Type B pancreatic cell (in vitro differentiated cells): ENCODE measurements at places on chromosomes 7 and 10. TPM values are rescaled to one million over a fixed set of nuclear protein-coding genes. Genes with fewer than 3 reads are reported as not detected.

Gene GRM3
- total RNA-seq: 0.46 and 0.79 TPM in 2 replicates

Gene LAMB1
- total RNA-seq: 141 and 226 TPM in 2 replicates

Gene SPDYE8
- not detected in 2 replicates for total RNA-seq

Gene RBP4
- 30.3 and 54.3 TPM in 2 replicates for total RNA-seq

Gene C10orf143
- total RNA-seq: 1.8 and 3.0 TPM in 2 replicates

Gene CCDC6
- total RNA-seq: 55.4 and 75.1 TPM in 2 replicates

Gene LRRD1
- total RNA-seq: 0.19 TPM in 1 of 2 replicates, not detected in the other

Gene PRSS37
- total RNA-seq: not detected in 2 replicates

Gene ERVW-1
- 0.12 and 1.2 TPM in 2 replicates for total RNA-seq

Gene COL28A1
- 0.76 and 3.3 TPM in 2 replicates for total RNA-seq

Gene RHBDD2
- 73.5 and 75.1 TPM in 2 replicates for total RNA-seq

Gene CROT
- total RNA-seq: 19.6 and 21.9 TPM in 2 replicates

Gene ADAMTS14
- total RNA-seq: 0.29 and 1.4 TPM in 2 replicates

Gene ANXA8L1
- 0.97 and 3.9 TPM in 2 replicates for total RNA-seq

Gene MBLAC1
- 2.7 and 2.8 TPM in 2 replicates for total RNA-seq

Gene C10orf62
- total RNA-seq: 0.34 TPM in 1 of 2 replicates, not detected in the other

Gene SLC39A12
- not detected in 2 replicates for total RNA-seq

Gene HOXA4
- total RNA-seq: 28.5 and 37.6 TPM in 2 replicates

Gene C7orf25
- total RNA-seq: 4.5 and 8.1 TPM in 2 replicates

Gene GDF2
- total RNA-seq: not detected in 2 replicates

Gene TACC2
- total RNA-seq: 67.0 and 71.2 TPM in 2 replicates

Gene CNPY1
- total RNA-seq: not detected in 2 replicates

Gene SLC18A2
- total RNA-seq: 1.8 and 2.7 TPM in 2 replicates

Gene RELN
- 17.5 and 23.0 TPM in 2 replicates for total RNA-seq

Gene POMZP3
- 8.9 and 10.5 TPM in 2 replicates for total RNA-seq

Gene NKX2-3
- not detected in 2 replicates for total RNA-seq

Gene ANXA8
- 0.94 and 2.0 TPM in 2 replicates for total RNA-seq

Gene BAIAP2L1
- 28.0 and 43.7 TPM in 2 replicates for total RNA-seq

Gene UTF1
- total RNA-seq: not detected in 2 replicates

Gene PALD1
- total RNA-seq: 0.43 and 9.6 TPM in 2 replicates

Gene TUBAL3
- total RNA-seq: 0.19 and 0.40 TPM in 2 replicates

Gene MMD2
- not detected in 2 replicates for total RNA-seq

Gene PLXNA4
- 1.6 and 13.6 TPM in 2 replicates for total RNA-seq

Gene ANKRD61
- total RNA-seq: 0.31 TPM in 1 of 2 replicates, not detected in the other

Gene DENND11
- 17.3 and 19.8 TPM in 2 replicates for total RNA-seq

Gene HMX3
- total RNA-seq: 0.77 TPM in 1 of 2 replicates, not detected in the other

Gene DYNC1I1
- total RNA-seq: 2.5 and 4.0 TPM in 2 replicates

Gene SFTPA1
- 0.22 and 5.9 TPM in 2 replicates for total RNA-seq

Gene SLC13A4
- total RNA-seq: 5.2 and 11.3 TPM in 2 replicates

Gene CDHR3
- total RNA-seq: 5.6 and 15.5 TPM in 2 replicates

Gene TBX20
- 0.46 and 0.48 TPM in 2 replicates for total RNA-seq

Gene DNAAF5
- 42.4 and 45.6 TPM in 2 replicates for total RNA-seq

Gene NRCAM
- total RNA-seq: 34.4 and 41.0 TPM in 2 replicates

Gene COL17A1
- total RNA-seq: 14.5 and 94.1 TPM in 2 replicates

Gene GRID2IP
- 0.43 and 1.6 TPM in 2 replicates for total RNA-seq

Gene PRKG1
- total RNA-seq: 7.4 and 12.3 TPM in 2 replicates

Gene HOXA11
- total RNA-seq: 1.2 TPM in 1 of 2 replicates, not detected in the other

Gene CPED1
- 0.88 and 45.4 TPM in 2 replicates for total RNA-seq

Gene CLRN3
- 2.2 and 6.6 TPM in 2 replicates for total RNA-seq

Gene AFAP1L2
- 1.9 and 6.4 TPM in 2 replicates for total RNA-seq

Gene ZNF727
- not detected in 2 replicates for total RNA-seq

Gene ZNF467
- total RNA-seq: 16.7 and 17.6 TPM in 2 replicates

Gene EZH2
- 19.2 and 49.6 TPM in 2 replicates for total RNA-seq

Gene ZMIZ1
- 62.2 and 102 TPM in 2 replicates for total RNA-seq

Gene KCNH2
- 8.0 and 10.0 TPM in 2 replicates for total RNA-seq

Gene RAMP3
- total RNA-seq: 0.48 and 0.70 TPM in 2 replicates

Gene HPSE2
- total RNA-seq: 0.10 and 19.8 TPM in 2 replicates

Gene LOXL4
- 40.5 and 59.4 TPM in 2 replicates for total RNA-seq

Gene OR6V1
- total RNA-seq: not detected in 2 replicates
